ENCODE measurements at places on chromosomes 12 and 14.

DNA sequence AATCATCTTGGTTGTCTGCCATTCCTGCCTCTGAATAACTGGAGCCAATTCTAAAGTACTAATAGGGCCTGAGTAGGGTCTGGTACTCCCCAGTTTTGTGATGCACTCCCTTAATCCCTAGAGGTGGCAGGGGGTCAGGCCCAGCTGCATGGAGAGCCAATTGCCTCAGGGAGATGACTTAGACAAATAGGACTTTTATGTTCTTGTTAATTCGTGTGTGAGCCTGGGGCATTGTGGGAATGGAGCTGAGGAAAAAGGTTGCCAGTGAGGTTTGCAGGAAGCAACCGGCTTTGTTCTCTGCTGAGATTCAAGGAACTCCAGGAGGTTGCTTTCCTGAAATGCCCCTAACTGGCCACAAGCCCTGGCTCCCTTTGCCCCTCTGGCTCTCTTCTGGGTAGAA lies 6.8 kb upstream of the DCD start:
- DNase-seq, result no peak

GRCh38 chr12:131133015-131133905 lies 179.6 kb downstream of the ADGRD1 start:
- no peak for DNase-seq

- DNase-seq, result peak; percentile 38
Measured at GRCh38 chr14:70027785-70028428, 148.7 kb downstream of the SMOC1 start.

DNA sequence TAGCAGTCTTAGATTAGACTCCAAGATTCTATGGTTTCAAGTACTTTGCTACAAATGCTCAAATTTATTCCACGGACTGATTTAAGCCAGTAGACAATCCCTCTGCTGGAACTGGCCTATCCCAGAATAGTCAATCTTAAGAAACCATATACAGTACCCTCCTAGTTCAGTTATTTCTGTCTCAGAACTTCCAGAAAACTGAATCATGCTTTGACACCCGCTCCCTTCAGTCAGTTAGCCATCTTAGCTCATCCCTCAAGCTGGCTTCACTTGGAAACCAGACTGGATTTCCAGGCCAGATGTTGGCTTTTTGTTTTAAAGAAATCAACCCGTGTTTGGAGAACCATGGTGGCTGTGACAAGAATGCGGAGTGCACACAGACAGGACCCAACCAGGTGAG lies 125.5 kb downstream of the NT5DC3 start:
- no peak for DNase-seq

DNA sequence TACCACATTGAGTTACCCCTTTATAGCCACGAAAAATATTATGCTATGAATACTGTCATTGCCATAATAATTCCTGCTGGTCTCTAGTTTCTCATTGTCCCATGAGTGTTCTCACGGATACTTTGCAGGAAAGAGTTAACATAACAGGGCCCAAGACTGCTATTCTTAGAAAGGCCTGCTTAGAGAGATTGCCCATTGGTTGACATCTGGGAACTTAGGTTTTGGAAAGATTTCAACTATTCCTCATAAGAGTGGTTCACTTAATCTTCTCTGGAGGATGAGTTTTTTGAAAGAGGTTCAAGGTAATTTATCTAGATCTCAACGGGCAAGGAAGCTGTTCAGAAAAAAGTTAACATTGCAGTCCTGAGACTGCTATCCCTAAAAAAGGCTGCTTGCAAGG lies 18.4 kb upstream of the PRPF39 start:
- no peak for DNase-seq

DNA sequence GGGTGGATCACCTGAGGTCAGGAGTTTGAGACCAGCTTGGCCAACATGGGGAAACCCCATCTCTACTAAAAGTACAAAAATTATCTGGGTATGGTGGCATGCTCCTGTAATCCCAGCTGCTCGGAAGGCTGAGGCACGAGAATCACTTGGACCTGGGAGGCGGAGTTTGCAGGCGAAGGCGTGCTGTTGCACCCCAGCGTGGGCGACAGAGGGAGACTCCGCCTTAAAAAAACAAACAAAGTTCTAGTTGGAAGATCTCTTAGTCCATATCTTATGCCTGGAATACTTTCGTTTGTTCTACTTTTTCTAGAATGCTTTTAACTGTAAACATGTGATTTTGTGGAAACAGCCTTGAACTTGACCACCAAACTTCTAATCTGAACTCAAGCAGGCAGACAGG lies 38.7 kb downstream of the PPHLN1 start:
- no peak for DNase-seq

DNA sequence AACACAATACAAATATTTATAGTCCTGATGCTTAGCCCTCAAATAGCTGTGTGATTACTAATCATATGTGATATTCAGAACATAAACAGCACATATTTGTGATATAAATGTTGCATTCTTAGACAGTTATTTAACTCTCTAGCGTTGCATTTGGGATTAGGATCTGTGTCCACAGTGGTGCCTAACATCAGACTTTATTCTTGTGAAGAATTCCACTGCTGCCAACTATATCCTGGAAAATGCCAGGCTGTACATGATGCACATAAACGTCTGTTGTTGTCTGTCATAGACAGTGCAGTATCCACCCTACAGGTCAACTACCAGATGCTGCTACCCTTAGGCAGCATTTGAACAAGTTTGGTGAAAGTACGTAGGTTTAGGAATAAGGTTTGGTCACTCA lies 39.0 kb downstream of the SLC38A4 start:
- no peak for DNase-seq

DNA sequence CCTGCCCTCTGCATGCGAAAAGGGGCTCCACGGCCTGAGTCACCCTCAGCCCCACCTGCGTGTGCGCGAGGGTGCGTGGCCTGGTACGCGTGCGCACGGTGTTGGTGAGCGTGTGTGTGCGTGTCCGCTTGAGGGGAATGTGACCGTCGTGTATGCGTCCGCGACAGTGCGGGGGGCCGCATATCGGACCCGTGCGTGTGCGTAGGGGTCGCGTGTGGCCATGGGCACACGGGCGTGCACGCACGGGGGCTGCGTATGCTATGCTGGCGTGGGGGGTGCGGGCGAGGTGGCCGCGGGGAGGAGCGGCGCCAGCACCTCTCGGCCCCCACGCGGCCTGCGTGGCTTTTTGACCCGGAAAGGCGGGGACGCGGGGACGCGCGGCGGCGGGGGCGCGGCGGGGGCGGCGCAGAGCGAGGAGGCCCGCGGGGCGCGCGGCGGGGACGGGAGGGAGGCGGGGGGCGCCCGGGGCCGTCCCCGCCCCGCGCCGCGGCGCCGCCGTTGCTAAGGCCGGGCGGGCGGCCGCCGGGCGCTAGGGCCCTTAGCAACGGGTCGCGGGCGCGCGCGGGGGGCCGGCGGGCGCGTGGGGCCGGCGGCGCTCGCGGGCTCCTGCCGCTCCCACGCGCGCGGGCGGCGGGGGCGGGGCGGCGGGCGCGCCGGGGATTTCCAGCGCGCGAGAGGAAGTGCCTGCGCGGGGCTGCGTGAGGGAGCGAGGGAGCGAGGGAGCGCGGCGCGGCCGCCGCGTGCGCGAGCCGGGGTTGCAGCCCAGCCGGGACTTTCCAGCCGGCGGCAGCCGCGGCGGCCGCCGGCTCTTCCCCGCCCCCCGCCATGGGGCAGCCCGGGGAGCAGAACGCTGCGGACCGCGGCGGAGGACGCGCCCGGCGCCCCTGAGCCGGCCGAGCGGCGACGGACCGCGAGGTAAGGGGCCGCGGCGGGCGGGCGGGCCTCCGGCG lies at the start of gene TRAF3:
Gene TRAF3, plus strand, starts transcription at position 689 of the 950 bp plus-strand sequence. CDS start 92,753 bp downstream, outside the sequence.
- DNase-seq, result no peak

DNA sequence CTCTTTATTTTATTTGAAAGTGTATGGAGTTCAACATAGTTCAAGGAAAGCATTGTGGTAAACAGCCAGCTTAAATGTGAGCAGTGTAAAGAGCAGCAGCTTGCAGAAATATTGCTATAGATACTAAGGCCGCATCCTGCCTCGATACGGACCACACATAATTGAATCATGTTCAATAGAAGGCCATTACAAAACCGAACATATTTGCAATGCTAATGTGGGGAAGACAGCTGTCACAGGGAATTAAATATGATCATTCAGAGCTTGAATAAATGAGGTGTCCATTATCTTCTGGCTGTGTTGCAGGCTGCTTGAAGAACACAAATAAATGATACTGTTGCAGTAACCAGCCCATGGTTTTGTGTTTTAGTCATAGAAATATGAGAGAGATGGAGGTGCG lies 173.2 kb downstream of the BRMS1L start:
- peak; percentile 63 for DNase-seq

DNA sequence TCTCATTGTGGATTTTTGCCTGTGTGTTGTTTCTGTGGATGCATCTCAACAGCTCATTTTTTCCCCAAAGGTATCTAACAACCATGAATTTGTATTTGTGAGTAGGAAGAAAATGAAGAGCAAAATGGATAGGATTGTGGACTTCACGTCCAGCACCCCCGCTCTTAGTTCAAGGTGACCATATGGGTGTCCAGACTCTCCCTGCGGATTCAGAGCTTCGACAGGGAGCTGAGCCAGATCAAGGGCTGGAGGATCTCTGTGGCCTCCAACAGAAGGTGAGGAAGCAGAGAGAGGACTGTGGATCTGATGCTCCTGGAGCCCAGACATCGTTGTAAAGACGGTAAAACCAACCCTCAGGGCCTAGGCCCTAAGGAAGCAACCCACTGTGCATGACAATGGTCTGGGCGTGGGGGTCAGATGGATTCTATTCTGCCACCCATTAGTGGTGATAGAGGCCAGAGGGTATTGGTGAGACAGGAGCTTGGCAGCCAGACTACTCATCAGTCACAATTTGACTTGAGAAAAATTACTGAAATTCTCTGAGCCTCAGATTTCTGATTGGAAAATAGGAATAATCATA lies 659.7 kb upstream of the TMEM132C start:
- no peak for DNase-seq

- no peak for DNase-seq
Measured at GRCh38 chr12:68115281-68115680, 44.3 kb downstream of the IFNG start.

GRCh38 chr14:92800525-92800924 lies 6.4 kb downstream of the GOLGA5 start:
- no peak for DNase-seq

- peak; percentile 47 for DNase-seq
Measured at GRCh38 chr12:31234955-31235867, 90.7 kb downstream of the SINHCAF start.

GRCh38 chr14:49447540-49448107 lies 138.6 kb downstream of the RPS29 start:
- DNase-seq, result no peak

DNA sequence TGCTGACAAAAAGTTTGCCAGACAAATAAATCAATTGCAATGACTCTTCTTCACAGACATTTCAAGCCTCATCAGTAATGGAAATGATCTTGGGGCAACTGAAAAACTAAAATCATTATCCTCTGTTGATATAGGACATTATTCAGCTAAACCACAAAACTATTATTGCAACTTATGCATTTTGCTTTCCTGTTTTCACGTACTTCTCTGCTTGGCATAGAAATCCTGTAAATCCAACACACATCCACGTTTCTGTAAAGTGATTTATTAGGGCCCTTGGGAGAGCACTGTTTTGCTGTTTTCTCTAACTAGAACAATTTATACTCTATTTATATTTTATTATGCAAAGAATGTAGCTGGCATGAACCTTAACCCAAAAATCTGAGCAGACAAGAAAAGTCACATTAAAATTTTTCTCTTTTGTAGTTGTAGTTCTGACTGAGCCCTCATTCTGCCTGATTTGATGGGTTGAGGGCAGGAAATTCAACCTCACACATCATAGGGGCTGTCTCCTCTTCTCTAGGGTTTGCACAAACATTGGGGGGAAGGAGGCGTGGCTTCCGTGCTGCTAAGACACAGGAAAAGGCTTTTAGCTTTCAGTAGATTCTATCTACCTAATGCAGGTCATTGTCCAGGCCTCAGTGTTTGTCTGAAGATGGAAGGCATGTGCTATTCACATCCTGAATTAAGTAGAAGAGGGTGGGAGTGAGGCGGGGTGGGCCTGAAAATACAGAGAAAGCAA lies 11.5 kb upstream of the NUP107 start:
- no peak for DNase-seq

DNA sequence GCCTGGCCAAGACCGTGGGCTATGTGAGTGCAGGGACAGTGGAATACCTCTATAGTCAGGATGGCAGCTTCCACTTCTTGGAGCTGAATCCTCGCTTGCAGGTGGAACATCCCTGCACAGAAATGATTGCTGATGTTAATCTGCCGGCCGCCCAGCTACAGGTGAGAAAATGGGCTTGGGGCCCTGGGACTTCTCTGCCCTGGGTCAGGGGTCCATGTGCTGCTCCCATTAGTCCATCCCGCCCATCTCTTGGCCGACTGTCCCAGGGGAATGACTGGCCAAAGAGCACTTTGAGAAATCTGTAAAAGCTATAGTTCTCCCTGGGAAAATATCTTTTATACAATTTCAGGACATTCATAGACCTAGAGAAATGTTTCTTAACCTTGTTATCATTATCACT lies 63.5 kb downstream of the ACACB start:
- DNase-seq, result no peak

GRCh38 chr14:72545411-72546311 lies 348.2 kb downstream of the DPF3 start:
- DNase-seq, result no peak

GRCh38 chr12:4445156-4446101 lies at the start of gene FGF6:
Gene FGF6, minus strand, starts transcription at chr12:4445815. Its CDS starts 245 bp downstream, at chr12:4445570.
- no peak for DNase-seq

GRCh38 chr12:104535369-104535768 lies 78.6 kb downstream of the CHST11 start:
- no peak for DNase-seq

DNA sequence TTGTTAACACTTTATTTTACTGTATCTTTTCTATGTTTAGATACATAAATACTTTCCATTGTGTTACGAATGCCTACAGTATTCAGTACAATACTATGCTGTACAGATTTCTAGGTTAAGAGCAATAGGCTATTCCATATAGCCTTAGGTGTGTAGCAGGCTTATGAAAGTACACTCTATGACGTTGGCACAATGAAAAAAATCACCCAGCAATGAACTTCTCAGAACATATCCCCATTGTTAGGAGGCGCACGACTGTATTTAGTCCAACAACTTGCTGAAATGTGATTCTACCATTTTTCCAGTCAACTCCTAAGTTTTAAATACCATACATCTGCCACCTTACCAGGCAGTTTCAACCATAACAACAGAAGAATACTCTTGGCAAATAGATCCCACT lies 1.8 kb downstream of the PARP11 start:
- DNase-seq, result no peak

DNA sequence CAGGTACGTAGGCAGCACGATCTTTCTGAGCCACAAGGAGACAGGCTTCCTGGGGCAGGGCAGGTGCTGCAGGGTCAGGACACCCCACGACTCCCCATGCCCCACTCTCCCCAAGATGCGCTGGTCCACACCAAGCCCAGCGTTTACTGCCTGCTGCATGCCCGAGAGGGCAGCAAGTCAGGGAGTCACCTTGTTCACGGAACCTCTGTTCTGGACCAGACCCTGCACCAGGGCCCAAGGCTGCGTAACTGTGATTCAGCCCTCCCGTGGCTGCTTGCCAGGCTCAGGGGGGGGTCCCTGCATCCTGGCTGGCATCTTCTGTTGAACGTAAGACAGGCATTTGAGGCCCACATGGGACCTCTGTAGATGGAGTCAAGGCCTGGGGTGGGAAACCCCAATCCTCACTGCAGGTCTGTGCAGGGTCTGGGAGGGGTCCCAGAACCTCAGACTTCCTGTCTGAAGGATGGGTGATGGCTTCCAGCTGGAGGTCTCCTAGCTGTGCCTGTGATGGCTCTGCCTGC lies 228.6 kb upstream of the RTL1 start:
- no peak for DNase-seq

Data from NCI-H1930 (cell line).